Esophagus mucosa (tissue), 1 donor: ENCODE measurements at places on chromosomes 7 and 10. TPM values are rescaled to one million over a fixed set of nuclear protein-coding genes. Genes with fewer than 3 reads are reported as not detected.

GRCh38 chr10:17747883-17748550, 4.0 kb upstream of the TMEM236 start:
- peak; percentile 8 for ATAC-seq

- no peak for ATAC-seq
These were observed 74.5 kb downstream of the CAMK1D start for GRCh38 chr10:12423896-12424295.

Gene EXOC6
- total RNA-seq, result 3.1 TPM

- no peak for ATAC-seq
These were observed 72.9 kb downstream of the ITIH5 start for GRCh38 chr10:7593905-7594304.

- no peak for ATAC-seq
These were observed 37.2 kb downstream of the BAMBI start for GRCh38 chr10:28714401-28715053.

DNA sequence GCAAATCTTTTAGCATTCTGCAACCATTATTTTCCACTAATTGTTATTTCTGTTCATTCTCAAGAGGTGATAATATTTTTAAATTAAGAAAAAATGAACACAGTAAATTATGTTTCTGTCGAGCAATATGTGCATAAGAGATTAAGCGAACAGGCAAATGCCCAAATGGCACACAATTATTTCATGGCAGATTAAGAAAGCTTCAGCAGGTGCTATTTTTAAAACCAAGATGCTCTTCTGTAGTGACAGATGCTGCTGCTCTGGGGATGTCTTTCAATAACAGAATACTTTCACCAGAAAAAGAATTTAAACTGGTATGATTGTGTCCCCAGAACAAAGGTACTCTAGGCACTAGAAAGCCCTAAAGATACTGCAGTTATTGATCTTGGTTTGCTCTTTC, 412.7 kb upstream of the SORCS1 start:
- ATAC-seq, result no peak

Gene CARD11
- 0.80 TPM for total RNA-seq

DNA sequence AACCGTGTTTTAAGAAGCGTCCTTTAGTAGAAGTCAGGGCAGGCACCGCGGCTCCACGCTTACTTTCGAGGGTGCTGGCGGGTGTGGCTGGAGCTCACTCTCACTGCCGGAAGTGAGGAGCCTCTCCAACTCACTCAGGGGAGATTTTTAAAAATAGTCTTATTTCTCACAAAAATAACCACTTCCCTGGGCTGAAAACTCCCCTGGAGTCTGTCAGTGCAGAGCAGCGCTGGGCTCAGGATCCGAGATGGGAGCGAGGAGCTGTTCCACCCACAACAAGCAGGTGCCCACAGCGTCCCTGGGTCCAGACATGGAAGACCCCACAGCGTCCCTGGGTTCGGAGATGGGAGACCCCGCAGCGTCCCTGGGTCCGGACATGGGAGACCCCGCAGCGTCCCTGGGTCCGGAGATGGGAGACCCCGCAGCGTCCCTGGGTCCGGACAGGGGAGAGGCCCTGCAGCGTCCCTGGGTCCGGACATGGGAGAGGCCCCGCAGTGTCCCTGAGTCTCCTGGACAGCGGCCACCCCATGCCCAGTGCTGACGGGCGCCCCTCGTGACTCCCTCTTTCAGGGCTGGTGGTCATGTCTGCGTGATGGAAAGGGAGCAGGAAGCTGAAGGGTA, 51.2 kb downstream of the VIPR2 start:
- ATAC-seq, result no peak

Gene TMEM243
- 8.1 TPM for total RNA-seq

DNA sequence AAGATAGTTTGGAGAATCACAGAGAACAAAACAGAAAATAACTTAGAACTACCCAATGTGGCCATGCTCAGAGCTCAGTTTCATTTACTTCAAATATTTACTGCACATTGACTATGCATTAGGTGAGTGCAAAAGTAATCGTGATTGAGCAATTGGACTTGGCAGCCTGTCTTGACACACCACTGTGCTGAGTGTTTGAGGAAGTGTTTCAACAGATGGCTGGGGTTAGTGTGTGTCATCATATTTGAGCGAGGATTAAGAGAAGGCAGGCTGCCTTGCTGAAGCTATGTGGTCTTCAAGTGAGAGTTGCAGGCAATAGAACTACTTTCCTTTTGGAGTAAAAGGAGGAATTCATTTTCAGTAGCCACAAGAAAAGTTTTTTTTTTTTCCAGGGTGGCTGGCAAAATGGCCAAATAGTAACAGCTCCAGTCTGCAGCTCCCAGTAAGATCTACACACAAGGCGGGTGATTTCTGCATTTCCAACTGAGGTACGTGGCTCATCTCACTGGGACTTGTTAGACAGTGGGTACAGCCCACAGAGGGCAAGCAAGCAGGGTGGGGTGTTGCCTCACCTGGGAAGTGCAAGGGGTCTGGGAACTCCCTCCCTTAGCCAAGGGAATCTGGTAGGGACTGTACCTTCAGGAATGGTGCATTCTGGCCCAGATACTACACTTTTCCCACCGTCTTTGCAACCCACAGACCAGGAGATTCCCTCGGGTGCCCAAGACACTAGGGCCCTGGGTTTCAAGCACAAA, 37.6 kb downstream of the AKR1C4 start:
- ATAC-seq, result peak; percentile 100

Gene RBP3
- total RNA-seq, result not detected

- no peak for ATAC-seq
These were observed 287.4 kb upstream of the SEMA3C start for GRCh38 chr7:81206217-81206616.

DNA sequence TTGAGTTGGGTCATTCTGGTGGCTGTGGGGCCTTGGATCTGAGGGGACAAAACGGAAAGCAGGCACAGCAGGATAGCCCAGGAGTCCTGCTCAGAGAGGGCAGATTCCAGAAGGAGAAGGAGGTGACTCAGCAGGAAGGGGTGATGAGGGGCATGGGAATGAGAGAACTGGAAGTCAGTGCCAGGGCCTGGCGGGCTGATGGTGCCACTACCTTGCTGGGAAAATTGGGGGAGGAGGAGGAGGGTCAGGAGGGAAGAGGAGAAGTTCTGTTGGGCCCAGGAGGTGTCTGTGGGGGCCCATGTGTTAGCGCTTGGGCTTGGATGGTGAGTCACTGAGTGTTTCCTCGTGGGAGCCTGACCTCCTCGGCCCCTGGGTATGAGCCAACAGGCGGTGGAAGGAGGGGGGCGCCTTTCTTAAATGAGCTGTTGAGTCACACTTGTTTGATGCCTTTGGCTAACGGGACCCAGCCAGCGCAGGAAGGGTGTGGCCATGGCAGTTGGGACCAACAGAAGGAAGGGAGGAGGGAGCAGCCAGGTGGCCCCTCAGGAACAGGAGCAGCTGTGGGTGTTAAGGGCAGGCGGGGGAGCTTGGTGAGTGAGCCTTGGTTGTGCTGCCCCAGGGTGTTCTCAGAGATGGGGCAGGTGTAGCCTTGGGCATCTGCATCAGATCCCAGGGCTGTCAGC, 130.0 kb upstream of the BTBD16 start:
- peak; percentile 75 for ATAC-seq

Gene PNLIPRP2
- not detected for total RNA-seq

DNA sequence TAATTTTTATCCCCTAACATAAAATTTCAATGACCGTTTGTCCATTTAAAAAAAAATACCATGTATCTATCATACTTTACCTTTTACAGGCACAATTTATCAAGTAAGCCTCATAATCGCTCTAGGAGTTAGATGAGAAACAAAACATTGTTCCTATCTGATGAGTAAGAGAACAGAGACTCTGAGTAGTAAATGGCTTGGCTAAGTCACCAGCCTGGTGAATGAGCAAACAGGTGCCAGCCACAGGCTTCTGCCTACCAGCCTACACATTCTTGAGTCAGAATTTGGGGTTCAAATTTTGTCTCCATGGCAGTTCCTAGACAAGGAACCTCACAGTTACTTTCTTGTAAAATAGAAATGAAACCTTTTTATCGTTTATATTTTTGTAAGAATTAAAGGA, 235.4 kb downstream of the HGF start:
- ATAC-seq, result no peak
